ENCODE measurements at places on chromosomes 1 and 21.

DNA sequence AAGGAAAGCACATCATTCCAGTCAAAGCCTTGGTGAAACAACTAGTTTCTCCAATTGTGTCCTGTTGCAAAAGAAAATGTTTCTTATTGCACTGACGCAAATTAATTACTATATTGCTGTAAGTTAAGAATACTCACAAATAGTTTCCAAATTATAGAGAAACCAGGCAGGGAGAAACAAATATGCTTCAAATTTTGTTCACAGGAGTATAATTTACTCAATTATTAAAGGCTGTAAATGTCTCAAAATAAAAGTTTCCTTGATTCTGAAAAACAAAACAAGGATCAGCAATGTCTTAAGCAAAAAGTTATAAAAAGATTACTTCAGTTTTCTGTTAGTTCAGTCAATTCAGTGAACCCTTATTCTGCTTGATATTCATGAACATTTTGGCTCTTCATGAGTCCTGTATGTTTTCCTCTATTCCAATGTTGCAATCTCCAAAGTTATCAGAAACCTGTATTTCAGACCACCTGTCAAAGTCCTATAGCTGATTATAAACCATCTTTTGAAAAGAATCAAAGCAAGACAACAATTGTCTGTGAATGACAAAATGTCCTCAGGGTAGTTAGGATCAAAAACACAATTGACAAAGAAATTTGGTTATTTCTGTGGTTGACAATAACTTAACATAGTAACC is 11.7 kb upstream of the SYPL2 start:
- no peaks in the 10 kb centered on the region for H3K4me1 ChIP-seq
- H3K27ac ChIP-seq, result no peak overlapping the region
- H3K36me3 ChIP-seq, result peaks cover 2% of the 10 kb centered on the region
- DNase-seq, result no peak

DNA sequence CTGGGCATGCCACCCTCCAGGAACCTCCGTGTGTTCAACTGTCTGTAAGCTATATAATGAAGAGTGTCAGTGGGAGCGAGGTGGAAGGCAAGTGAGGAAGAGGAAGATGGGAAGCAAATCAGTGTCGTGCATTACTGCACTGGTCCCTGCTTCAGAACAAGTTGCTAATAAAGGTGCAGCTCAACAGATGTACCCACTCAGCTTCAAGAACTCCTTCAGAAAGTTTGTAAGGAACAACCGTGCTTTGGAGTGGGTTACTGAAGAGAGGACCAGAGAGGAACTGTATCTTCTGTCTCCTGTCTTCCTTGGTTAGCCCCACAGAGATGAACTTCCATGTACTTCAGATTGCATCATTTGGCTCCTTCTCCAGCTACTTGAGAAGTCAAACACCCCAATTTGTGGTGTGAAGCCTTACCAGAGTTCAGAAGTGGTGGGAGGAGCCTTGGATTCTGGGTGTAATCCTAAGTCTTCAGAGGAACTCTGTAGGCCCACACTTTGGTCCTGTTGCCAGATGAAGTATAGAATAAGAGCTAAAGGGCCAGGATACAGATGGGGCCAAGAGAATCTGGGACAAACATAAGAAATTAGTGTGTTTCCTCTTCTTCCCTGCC is 290.5 kb upstream of the PROX1 start:
- H3K27ac ChIP-seq, result no peak overlapping the region
- no peaks in the 10 kb centered on the region for H3K27me3 ChIP-seq
- no peaks in the 10 kb centered on the region for H3K4me1 ChIP-seq
- no peak for DNase-seq

GRCh38 chr21:45923146-45923545 is 58.4 kb upstream of the COL6A1 start:
- no peaks in the 10 kb centered on the region for H3K4me1 ChIP-seq
- H3K36me3 ChIP-seq, result no peaks in the 10 kb centered on the region
- no peak overlapping the region for H3K4me3 ChIP-seq
- H3K27ac ChIP-seq, result no peak overlapping the region
- peak; percentile 32 for DNase-seq

GRCh38 chr1:53592521-53592982 is 133.4 kb downstream of the DMRTB1 start:
- no peak overlapping the region for H3K4me3 ChIP-seq
- no peak overlapping the region for H3K27ac ChIP-seq
- peaks cover 5% of the 10 kb centered on the region for H3K27me3 ChIP-seq
- H3K36me3 ChIP-seq, result no peaks in the 10 kb centered on the region

DNA sequence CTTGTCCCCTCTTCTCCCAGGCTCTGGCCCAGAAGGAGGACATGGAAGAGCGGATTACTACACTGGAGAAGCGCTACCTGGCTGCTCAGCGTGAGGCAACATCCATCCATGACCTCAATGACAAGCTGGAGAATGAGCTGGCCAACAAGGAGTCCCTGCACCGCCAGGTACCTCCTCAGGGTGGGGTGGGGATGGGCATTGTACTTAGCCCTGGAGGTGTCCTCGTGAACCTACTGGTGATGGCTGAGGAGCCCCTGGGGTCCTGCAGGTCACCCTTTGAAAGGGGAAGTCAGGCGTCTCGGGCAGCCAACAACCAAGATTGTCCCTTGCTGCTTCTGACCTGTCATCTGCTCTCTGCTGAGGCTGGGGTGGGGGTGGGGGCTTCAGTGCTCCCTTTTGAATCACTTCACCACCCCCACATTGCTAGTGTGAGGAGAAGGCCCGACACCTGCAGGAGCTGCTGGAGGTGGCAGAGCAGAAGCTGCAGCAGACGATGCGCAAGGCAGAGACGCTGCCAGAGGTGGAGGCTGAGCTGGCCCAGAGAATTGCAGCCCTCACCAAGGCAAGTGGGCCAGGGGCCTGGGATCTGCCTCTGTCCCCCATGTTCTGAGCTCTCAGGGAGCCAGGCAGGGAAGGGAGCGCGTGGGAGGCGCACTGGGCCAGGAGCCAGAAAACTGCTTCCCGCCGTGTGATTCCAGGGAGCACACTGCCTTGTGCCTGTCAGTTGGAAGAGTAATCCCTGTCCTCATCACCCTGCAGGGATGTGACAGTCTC is 19.7 kb downstream of the PPFIA4 start:
- no peak for DNase-seq
- H3K4me3 ChIP-seq, result no peak overlapping the region
- H3K4me1 ChIP-seq, result peaks cover 2% of the 10 kb centered on the region

GRCh38 chr1:55362558-55362957 is 147.4 kb upstream of the USP24 start:
- no peak overlapping the region for H3K27ac ChIP-seq
- peaks cover 8% of the 10 kb centered on the region for H3K27me3 ChIP-seq
- no peak for DNase-seq

DNA sequence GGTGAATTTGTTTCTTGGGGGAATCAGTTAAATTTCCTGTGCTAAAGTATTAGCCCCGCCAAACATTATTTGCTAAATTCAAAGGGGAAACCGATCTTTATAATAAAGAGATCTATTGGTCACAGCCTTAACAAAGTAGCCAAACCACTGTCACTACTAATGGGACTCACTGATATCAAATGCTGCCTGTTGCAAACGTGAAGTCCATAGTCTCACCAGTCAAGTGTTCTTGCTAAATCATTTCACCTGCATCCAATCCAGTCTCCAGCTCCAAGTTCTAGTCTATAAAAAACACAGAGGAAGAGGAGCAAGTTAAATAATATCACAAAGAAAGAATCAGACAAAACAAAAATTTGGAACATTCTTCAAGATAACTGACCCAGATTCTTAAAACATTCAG is 30.1 kb downstream of the SH3BGR start:
- no peak overlapping the region for H3K27ac ChIP-seq
- peaks cover 3% of the 10 kb centered on the region for H3K4me1 ChIP-seq
- no peaks in the 10 kb centered on the region for H3K36me3 ChIP-seq
- DNase-seq, result no peak

DNA sequence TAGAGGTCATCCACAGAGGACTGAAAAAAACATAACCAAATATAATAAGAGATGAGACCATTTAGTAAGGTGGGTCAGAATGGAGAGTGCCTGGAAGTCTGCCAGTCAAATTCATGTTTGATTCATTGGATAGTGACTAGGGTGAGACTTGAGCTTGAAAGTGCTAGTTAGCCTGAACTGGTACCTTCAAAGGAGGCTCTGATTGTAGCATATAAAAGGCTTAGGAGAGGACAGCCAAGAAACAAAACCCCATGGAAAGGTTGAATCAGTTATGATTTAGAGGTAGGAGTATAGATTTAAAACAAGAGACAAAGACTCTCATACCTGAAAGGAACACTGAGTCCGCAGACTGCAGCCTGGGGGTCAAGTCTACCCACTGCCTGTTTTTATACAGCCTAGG is 44.4 kb upstream of the LRRC8C start:
- H3K27me3 ChIP-seq, result no peaks in the 10 kb centered on the region
- DNase-seq, result no peak
- H3K36me3 ChIP-seq, result peaks cover 88% of the 10 kb centered on the region
- H3K4me3 ChIP-seq, result peak overlapping the region; percentile 27
- peak overlapping the region; percentile 75 for H3K27ac ChIP-seq

- DNase-seq, result no peak
- H3K27me3 ChIP-seq, result no peaks in the 10 kb centered on the region
- no peak overlapping the region for H3K27ac ChIP-seq
- no peaks in the 10 kb centered on the region for H3K36me3 ChIP-seq
- H3K4me3 ChIP-seq, result no peak overlapping the region
Observed at GRCh38 chr1:208510192-208510952, 266.2 kb upstream of the PLXNA2 start.

All from activated T-helper 2 cell treated with anti-CD3 and anti-CD28 coated beads, Interferon-gamma antibody, Interleukin-2, Interleukin-4, amounts not matched to agents 10 μg/mL and 5 μg/mL and 100 μg/mL, durations not matched to agents 14 hours and 24 hours and 36 hours (primary cell).